ENCODE measurements at places on chromosomes 7 and 10.

DNA sequence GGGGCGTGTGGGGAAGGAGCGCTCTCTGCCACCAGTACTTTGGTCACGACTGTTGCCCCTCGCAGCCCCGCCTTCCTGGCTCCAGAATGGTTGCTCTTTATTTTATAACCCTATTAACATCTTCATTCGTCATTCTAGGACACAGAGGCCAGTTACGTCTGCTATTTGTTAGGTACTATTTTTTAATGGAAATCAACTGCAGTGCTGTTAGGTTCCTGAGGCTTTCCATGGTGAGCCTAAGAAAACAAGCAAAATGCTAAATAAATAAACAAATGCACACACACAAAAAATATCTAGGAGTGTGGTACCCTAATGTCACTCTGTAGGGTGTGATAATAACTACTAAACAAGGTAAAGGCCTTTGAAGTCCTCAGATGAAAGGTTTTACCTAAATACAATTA lies 71.1 kb downstream of the SLC37A3 start:
- DNase-seq = no peak

DNA sequence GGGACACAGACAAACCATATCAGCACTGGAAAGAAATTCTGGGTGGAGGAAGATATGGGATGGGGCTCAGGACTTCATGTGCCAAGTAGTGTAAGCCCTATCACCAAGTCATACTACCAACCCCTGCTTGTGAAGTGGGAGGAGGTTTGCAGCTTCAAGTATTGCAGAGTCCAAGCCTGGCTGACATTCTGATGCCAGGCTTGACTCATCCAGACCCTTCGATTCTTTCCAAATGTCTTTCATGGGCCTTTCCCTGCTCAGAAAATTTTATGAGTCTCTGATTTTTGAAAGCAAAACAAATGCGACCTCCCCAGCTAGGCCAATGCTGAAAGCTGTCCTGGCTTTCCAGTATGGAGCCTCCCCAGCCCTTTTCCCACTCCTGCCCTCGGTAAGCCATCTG lies 45.1 kb upstream of the SMNDC1 start:
- DNase-seq = no peak

GRCh38 chr10:65550761-65551160 lies 1375.1 kb upstream of the LRRTM3 start:
- no peak for DNase-seq

GRCh38 chr7:45863715-45864114 lies 9.2 kb downstream of the CCDC201 start:
- DNase-seq = no peak

DNA sequence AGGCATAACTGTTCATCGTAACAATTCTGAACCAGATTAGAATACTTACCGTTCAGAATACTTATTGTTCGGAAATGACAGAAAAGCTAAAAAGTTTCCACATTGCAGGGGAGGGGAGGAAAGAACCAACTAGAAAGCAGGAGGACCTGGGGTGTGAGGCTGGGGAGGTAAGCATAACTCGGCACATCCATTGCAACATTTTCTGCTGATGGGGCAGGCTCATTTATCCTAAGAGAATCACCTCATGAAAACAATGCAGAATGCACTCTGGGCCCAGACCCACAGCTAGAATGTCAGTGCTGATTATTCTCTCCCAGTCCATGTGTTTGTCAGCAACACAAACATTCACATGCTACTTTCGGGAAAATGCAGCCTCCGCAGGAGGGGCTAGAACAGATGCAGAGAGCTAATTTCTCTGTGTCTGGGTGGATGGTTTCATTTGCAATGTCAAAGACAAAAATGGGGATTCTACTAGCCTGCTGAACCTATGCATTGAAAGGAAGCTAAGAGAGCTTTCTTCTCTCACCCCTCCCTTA lies 9.6 kb downstream of the DNMBP start:
- no peak for DNase-seq

DNA sequence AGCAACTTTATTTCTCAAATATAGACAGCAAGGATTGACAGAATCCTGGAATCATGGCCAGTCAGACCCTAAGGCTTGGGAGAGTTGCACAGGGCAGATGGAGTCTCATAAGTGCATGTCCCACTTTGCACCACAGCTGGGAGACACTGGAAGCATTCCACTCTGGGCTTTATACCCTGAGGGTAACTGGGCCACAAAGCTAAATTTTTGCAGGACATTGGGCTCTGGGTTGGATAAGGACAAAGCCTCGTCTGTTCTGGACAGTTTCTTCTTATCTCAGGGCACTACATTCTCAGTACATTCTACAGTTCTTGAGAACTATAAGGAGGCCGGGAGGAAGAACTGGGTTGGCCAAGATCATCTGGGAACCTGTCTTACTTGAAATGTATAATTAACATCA lies 158.3 kb upstream of the IGFBP3 start:
- no peak for DNase-seq

- no peak for DNase-seq
Observed at GRCh38 chr7:51019891-51020870, 237.5 kb upstream of the GRB10 start.

DNA sequence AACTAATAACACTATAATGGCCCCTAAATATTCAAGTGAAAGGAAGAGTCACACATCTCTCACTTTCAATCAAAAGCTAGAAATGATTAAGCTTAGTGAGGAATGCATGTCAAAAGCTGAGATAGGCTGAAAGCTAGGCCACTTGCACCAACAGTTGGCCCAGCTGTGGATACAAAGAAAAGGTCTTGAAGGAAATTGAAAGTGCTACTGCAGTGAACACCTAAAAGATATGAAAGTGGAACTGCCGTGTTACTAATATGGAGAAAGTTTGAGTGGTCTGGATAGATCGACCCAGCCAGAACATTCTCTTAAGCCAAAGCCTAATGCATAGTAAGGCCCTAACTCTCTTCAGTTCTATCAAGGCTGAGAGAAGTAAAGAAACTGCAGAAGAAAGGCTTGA lies 12.1 kb upstream of the SNX13 start:
- DNase-seq = no peak

DNA sequence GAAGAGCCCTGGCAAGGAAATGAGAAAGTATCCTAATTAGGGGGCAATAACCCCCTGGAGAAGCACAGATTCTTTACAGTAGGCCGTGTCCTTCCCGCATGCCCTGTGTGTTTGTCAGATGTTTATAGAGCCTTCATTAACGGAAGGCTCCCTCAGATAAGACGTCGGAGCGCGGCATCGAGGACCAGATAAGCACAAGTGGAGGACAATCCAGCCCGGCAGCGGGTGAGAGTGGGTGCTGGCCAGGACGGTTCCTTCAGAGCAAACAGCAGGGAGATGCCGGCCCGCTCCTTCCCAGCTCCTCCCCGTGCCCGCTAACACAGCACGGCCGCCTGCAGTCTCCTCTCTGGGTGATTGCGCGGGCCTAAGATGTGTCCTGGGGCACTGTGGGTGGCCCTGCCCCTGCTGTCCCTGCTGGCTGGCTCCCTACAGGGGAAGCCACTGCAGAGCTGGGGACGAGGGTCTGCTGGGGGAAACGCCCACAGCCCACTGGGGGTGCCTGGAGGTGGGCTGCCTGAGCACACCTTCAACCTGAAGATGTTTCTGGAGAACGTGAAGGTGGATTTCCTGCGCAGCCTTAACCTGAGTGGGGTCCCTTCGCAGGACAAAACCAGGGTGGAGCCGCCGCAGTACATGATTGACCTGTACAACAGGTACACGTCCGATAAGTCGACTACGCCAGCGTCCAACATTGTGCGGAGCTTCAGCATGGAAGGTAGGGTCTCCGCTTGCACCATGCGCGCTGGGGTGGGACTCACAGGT lies at the start of gene GDF2:
GDF2 (plus strand) TSS at position 155 of the 762 bp plus-strand sequence; CDS start at position 370, 215 bp downstream.
- no peak for DNase-seq

DNA sequence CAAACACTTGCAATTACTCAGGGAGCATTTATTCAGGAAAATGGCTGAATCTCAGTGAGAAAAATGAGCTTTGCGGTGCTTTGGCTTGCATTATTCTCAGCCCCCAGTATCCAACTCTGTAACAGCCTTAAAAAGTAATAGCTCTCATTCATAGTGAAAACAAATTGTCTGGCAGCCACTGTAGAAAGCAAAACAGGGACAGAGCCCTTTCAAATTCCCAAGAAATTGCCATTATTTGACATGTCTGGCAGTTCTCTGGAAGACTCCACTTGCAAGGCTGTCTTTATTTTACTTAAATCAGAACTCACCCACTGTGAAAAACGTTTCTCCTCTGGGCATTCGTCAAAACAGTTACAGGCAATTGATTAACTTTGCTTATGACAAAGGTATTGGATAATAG lies 122.5 kb downstream of the NPSR1 start:
- no peak for DNase-seq

GRCh38 chr10:128061306-128062300 lies 64.6 kb downstream of the MKI67 start:
- no peak for DNase-seq

- DNase-seq = no peak
Observed at GRCh38 chr10:43295436-43295835, 28.6 kb upstream of the RASGEF1A start.

DNA sequence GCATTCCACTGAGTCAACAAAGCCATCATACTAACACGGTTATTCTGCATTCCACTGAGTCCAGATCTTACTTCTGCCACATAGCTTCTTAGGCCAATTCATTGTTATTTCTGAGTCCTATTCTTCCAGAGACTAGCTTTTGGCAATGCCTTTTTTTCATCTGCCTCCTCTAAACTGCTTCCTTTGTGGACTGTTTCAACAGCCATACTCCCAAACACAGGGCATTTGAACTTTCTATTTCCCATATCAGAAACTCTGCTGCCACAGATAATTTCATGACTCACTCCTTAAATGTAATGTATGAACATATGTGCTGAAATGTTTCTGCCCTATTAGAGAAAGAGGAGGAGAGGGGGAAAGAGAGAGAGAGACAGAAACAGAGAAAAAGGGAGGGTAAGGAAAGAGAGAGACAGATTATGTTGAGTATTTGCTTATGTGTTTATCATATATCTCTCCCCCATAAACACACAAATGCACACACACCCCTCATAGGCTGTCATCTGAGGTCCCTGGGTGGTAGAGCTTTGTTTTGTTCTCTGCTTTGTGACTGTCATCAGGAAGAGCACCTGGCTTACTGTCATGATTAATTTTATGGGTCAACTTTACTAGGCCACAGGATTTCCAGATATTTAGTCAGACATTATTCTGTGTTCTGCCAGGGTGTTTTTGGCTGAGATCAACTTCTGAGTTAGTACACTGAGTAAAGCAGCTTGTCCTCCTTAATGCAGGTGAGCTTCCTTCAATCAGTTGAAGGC lies 308.0 kb upstream of the KCND2 start:
- no peak for DNase-seq

DNA sequence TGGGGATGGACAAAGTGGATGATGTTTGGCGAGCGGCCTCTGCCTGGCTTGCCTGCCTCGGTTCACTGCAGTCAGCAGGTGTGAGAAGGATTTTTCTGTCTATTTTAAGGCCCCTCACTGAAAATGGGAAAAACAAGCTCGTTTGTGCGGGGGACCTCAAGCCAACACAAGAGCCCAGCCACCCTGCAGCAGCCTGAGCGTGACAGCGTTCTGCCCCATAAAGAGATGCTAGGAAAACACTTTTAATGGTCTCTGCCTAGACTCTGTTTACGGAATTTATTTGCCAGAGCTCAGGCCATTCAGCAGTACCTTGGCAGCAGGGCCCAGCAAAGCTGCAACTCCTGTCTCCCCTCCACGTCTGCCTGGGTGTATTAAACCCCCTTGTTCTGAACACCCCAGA lies 131.7 kb downstream of the GRK5 start:
- no peak for DNase-seq

DNA sequence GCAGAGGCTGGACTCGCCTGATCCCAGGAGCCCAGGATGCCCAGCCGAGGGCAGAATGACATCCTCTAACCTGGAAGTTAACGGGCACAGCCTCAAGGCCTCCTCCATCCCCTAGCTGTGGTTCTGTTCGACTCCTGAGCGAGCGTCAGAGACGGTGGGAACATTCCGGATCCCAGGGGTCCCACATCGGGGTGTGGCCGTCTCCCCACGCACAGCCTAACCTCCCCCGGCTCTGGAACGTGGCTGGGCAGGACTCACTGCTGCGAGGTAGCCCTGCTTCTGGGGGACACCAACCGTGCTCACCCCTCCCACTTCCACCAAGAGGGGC lies 8.4 kb downstream of the FOXL3 start:
- DNase-seq = no peak

- no peak for DNase-seq
Observed at GRCh38 chr7:31234836-31235605, 105.5 kb downstream of the NEUROD6 start.

GRCh38 chr10:20674926-20675325 lies 222.2 kb downstream of the NEBL start:
- no peak for DNase-seq

- no peak for DNase-seq
Observed at GRCh38 chr10:104254493-104255310, at the start of gene GSTO1. Gene GSTO1, plus strand, starts transcription at chr10:104254892. Its CDS starts 37 bp downstream, at chr10:104254929.

All from NCI-H1417 treated with DMSO at 0.1 percent for 48 hours (cell line).